ENCODE measurements at places on chromosomes 11 and 22. TPM values are rescaled to one million over a fixed set of nuclear protein-coding genes. Genes with fewer than 3 reads are reported as not detected.

DDTL gene
- total RNA-seq, result not detected

APOBEC3H gene
- 84.9 TPM for total RNA-seq

GRCh38 chr11:4068962-4069361 lies 25.6 kb upstream of the RRM1 start:
- no peak overlapping the region for H3K4me3 ChIP-seq
- H3K4me1 ChIP-seq, result peaks cover 49% of the 10 kb centered on the region
- no peak for DNase-seq
- peak overlapping the region; percentile 17 for H3K27ac ChIP-seq

- H3K27ac ChIP-seq, result no peak overlapping the region
- no peaks in the 10 kb centered on the region for H3K36me3 ChIP-seq
- no peak for DNase-seq
These were observed 63.2 kb upstream of the ARFGAP3 start for GRCh38 chr22:42920101-42920820.

DNA sequence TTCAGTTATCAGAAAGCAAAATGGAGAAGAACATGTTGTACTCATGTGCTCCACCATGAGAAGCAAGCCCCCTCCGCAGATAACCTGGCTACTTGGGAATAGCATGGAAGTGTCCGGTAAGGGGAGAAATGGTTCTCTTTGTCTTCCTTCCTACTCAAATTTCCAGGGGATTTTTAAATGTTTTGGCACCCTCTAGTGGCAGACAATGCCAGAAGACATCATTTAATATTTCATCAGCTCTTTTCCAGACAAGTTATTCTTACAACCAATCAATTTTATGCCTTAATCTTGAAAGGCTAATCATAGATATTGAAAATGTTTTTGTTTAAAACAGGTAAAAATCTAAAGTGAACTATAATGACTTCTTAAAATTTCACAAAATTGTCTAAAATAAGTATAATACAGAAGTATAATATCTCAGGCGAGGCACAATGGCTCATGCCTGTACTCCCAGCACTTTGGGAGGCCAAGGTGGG lies 15.7 kb downstream of the CRTAM start:
- no peak for DNase-seq
- no peak overlapping the region for H3K27ac ChIP-seq
- no peak overlapping the region for H3K4me3 ChIP-seq

- no peaks in the 10 kb centered on the region for H3K27me3 ChIP-seq
- no peak overlapping the region for H3K27ac ChIP-seq
- H3K36me3 ChIP-seq, result no peaks in the 10 kb centered on the region
- DNase-seq, result no peak
- peaks cover 9% of the 10 kb centered on the region for H3K4me1 ChIP-seq
- no peak overlapping the region for H3K4me3 ChIP-seq
These were observed 14.8 kb upstream of the UVRAG start for GRCh38 chr11:75800136-75800675.

GRCh38 chr11:27183672-27184457 lies 143.2 kb downstream of the BBOX1 start:
- no peak overlapping the region for H3K27ac ChIP-seq
- peaks cover 4% of the 10 kb centered on the region for H3K27me3 ChIP-seq
- H3K36me3 ChIP-seq, result no peaks in the 10 kb centered on the region
- H3K4me1 ChIP-seq, result no peaks in the 10 kb centered on the region

DNA sequence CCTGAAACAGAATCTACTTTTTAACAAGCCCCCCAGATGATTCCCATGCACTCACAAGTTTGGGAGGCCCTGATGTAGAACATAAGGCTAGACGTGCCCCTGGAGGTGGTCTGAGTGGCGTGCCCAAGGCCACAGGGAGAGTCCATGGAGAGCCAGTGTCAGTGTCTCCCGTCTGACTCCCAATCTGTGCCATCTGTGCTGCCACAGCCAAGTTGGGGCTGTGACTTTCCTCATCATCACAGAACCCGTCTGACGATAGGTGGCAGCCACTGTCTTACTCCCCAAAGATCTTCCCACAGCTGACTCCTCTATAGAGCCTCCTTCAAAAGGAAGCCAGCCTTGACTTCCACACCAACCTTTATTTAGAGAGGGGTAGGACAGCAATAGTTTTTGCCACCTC lies 470.5 kb downstream of the SOX6 start:
- no peaks in the 10 kb centered on the region for H3K4me1 ChIP-seq
- H3K36me3 ChIP-seq, result no peaks in the 10 kb centered on the region
- no peak for DNase-seq

TRPM5 gene
- total RNA-seq, result not detected

BDNF gene
- total RNA-seq, result not detected

GRCh38 chr11:121376130-121376529 lies 76.0 kb upstream of the SORL1 start:
- no peak for DNase-seq
- H3K36me3 ChIP-seq, result peaks cover 1% of the 10 kb centered on the region
- H3K4me3 ChIP-seq, result no peak overlapping the region
- H3K4me1 ChIP-seq, result peaks cover 30% of the 10 kb centered on the region

WT1 gene
- total RNA-seq, result not detected

GRCh38 chr11:124627546-124627945 lies 4.9 kb downstream of the TBRG1 start:
- H3K36me3 ChIP-seq, result peaks cover 34% of the 10 kb centered on the region
- H3K4me3 ChIP-seq, result no peak overlapping the region
- DNase-seq, result no peak
- H3K4me1 ChIP-seq, result peaks cover 18% of the 10 kb centered on the region

GRCh38 chr22:37267661-37268413 lies 14.5 kb upstream of the CYTH4 start:
- peaks cover 2% of the 10 kb centered on the region for H3K36me3 ChIP-seq
- DNase-seq, result peak; percentile 42
- H3K27ac ChIP-seq, result peak overlapping the region; percentile 95
- H3K4me1 ChIP-seq, result peaks cover 34% of the 10 kb centered on the region
- peaks cover 5% of the 10 kb centered on the region for H3K27me3 ChIP-seq
- H3K4me3 ChIP-seq, result peak overlapping the region; percentile 83

- H3K4me3 ChIP-seq, result no peak overlapping the region
- H3K27ac ChIP-seq, result no peak overlapping the region
These were observed 58.5 kb downstream of the CCDC34 start for GRCh38 chr11:27304514-27304913.

GRCh38 chr11:80856066-80856465 lies 1415.2 kb upstream of the TENM4 start:
- DNase-seq, result no peak
- no peak overlapping the region for H3K27ac ChIP-seq
- no peak overlapping the region for H3K4me3 ChIP-seq
- H3K36me3 ChIP-seq, result no peaks in the 10 kb centered on the region
- no peaks in the 10 kb centered on the region for H3K27me3 ChIP-seq

DNA sequence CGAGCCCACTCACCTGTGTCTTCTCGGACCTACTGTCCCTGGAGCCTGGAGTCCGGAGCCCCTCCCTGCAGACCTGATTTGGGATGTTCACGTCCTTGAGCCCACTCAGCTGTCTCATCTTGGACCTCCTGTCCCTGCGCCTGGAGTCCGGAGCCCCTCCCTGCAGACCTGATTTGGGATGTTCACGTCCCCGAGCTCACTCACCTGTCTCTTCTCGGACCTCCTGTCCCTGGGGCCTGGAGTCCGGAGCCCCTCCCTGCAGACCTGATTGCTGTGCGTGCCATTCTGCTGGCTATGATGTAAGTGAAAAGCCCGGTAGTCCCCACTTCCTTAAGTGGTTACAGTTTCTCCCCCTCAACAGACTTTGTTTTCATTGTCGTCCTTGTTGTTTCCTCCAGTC lies 867.1 kb downstream of the BRD1 start:
- H3K4me3 ChIP-seq, result no peak overlapping the region
- DNase-seq, result no peak
- H3K27ac ChIP-seq, result no peak overlapping the region
- peaks cover 7% of the 10 kb centered on the region for H3K4me1 ChIP-seq
- peaks cover 5% of the 10 kb centered on the region for H3K36me3 ChIP-seq

GRCh38 chr11:2293984-2294925 lies 7.5 kb downstream of the C11orf21 start:
- peaks cover 5% of the 10 kb centered on the region for H3K27me3 ChIP-seq
- no peak overlapping the region for H3K27ac ChIP-seq
- no peak overlapping the region for H3K4me3 ChIP-seq
- peaks cover 9% of the 10 kb centered on the region for H3K36me3 ChIP-seq

GRCh38 chr22:39851606-39852315 lies 41.8 kb downstream of the ENTHD1 start:
- no peaks in the 10 kb centered on the region for H3K36me3 ChIP-seq
- no peak for DNase-seq
- no peaks in the 10 kb centered on the region for H3K4me1 ChIP-seq
- peaks cover 12% of the 10 kb centered on the region for H3K27me3 ChIP-seq
- no peak overlapping the region for H3K4me3 ChIP-seq
- no peak overlapping the region for H3K27ac ChIP-seq

- H3K4me1 ChIP-seq, result peaks cover 46% of the 10 kb centered on the region
- H3K4me3 ChIP-seq, result no peak overlapping the region
- H3K36me3 ChIP-seq, result no peaks in the 10 kb centered on the region
- H3K27ac ChIP-seq, result peak overlapping the region; percentile 64
- no peaks in the 10 kb centered on the region for H3K27me3 ChIP-seq
- no peak for DNase-seq
These were observed 8.6 kb downstream of the ARAP1 start for GRCh38 chr11:72743321-72744221.

GRCh38 chr22:44898236-44898635 lies 111.6 kb downstream of the PHF21B start:
- H3K27ac ChIP-seq, result no peak overlapping the region
- DNase-seq, result peak; percentile 16

STK33 gene
- 2.1 TPM for total RNA-seq

DNA sequence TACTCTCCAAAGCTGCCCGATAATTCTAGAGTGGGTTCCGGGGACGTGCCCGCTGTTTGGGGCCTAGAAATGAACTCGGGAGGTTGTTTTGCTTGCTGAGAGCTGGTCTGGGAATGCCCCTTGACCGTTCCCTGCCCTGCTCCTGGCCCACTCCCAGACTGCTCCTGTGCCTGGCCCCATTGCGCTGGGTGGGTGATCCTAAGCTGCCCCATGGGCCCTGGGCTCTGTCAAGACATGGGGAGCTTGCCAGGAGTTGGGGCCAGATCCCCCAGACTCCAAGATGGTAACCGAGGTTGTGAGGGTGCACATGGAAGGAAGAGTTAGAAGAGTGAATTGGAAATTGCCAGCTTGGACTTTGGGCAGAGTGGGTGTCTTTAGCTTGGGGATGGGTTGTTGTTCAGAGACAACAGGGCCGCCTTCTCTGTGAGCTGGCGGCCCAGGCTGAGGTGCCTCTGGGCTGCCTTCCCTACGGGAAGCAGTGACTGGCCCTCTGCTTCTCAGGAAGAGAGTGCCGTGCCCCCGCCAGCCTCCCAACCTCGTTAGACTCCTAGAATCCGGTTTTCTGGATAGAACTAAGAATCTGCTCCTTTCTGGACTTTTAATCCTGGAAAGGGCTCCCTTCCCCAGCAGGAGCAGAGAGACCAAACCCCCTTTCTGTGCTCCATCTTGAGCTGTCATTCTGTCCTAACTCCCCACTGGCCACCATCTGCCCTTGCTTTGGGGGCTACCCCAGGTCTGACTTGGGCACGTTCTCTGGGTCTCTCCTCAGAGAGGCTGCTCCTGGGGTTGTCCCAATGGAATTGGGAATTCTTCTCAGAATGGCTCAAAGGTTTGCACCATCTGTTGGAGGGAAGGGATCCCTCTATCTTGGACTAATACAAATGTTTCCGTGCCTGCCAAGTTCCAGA lies 1.8 kb downstream of the ST3GAL4 start:
- H3K4me1 ChIP-seq, result peaks cover 25% of the 10 kb centered on the region
- no peaks in the 10 kb centered on the region for H3K36me3 ChIP-seq
- no peaks in the 10 kb centered on the region for H3K27me3 ChIP-seq
- H3K27ac ChIP-seq, result no peak overlapping the region
- H3K4me3 ChIP-seq, result peak overlapping the region; percentile 46

DNA sequence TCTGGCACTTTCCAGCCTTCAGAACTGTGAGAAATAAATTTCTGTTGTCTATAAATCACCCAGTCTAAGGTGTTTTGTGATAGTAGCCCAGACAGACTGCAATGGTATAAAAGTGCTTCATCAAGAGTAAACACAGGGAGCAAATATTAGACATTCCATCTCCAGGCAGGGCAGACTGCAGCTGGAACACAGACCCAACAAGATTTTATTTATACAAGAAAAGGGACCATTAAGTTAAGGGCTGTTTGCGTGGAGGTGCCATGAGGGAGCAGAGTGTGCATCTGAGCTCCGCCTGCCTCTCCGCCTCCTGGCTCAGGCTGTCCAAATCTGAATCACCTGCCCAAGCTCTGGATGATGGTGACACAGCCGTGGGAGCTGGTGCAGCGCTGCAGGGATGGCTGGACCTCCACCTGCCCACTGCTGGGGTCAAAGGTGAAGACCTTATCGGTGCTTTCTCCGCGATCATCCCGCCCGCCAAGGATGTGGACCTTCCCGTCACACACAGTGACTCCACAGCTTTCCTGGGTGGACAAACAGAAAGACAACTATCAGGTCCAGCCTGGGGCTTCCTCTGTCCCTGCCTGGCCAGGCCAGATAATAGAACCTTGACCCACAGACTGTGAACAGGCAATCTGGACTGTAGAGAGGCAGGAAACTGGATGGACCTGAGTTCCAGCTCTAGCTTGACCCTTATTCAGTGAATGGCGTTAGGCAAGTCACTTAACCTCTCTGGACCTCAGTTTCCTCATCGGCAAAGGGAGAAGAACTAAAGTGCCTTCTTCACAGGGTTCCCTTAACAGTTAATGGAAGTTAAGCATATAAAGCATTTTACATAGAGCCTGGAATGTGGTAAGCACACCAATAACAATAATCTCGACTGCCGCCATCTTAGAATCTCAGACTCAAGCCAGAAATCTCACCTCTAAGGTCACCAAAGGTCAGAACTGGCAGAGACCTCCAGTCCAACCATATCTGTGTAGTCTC lies 10.5 kb downstream of the KLHL35 start:
- H3K27ac ChIP-seq, result no peak overlapping the region
- DNase-seq, result no peak

PIK3IP1 gene
- 110 TPM for total RNA-seq

DGCR6L gene
- total RNA-seq, result 45.7 TPM

DNA sequence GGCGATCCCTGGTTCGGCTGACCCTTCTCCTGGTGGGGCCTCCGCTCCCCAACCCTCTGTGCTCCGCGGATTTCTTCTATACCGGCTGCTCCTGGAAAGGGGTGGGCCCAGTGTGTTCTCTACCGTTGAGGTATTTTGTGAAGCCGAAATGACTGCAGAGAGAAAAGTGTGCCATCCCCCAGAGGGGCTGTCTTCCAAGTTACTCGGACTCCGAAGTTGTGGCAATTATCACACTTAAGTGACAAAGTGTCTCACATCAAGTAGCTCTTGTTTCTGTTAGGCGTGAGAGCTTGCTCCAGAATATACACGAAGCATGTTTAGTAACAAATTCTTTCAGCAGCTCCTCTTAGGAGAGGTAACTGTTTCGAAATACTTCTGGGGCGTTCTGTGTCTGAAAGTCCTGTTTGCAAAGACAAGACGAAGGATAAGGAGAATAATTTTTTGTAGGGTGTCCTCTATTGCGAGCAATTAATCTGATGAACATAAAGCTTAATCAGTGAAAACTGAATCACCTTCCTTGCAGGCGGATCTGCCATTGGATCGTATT lies 434 bp downstream of the XPNPEP3 start:
- DNase-seq, result no peak
- H3K4me3 ChIP-seq, result peak overlapping the region; percentile 99
- peaks cover 35% of the 10 kb centered on the region for H3K4me1 ChIP-seq
- H3K27me3 ChIP-seq, result no peaks in the 10 kb centered on the region

All from activated naive CD8-positive, alpha-beta T cell treated with anti-CD3 and anti-CD28 coated beads, Interleukin-2, amount 10 ng/mL, durations not matched to agents 7 days and 5 days (primary cell).